Lung (tissue), 17 donors: ENCODE measurements at places on chromosomes 16 and 17. TPM values are rescaled to one million over a fixed set of nuclear protein-coding genes. Genes with fewer than 3 reads are reported as not detected.

Gene TMEM100
- total RNA-seq: 92.1 TPM

DNA sequence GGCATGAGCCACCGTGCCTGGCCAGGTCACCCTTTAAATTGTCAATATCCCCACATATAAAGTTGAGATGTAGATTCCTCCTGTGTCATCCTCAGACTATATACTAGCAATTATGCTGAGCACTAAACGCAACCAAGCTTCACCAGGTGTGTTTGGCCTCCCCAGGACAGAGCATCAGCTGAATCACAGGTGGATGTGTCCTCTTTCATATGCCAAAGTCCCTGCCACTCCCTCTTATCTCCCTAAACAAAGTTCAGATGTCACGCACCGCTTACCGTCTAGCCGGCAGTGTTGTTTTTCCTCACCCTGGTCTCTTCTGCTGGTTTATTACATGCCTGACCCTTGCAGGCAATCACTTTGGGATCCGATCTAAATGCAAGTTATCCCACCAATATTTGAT is 43.8 kb upstream of the ARHGAP44 start:
- no peak overlapping the region for H3K4me3 ChIP-seq
- no peak for DNase-seq
- no peaks in the 10 kb centered on the region for H3K4me1 ChIP-seq
- no peaks in the 10 kb centered on the region for H3K27me3 ChIP-seq
- peaks cover 3% of the 10 kb centered on the region for H3K36me3 ChIP-seq

DNA sequence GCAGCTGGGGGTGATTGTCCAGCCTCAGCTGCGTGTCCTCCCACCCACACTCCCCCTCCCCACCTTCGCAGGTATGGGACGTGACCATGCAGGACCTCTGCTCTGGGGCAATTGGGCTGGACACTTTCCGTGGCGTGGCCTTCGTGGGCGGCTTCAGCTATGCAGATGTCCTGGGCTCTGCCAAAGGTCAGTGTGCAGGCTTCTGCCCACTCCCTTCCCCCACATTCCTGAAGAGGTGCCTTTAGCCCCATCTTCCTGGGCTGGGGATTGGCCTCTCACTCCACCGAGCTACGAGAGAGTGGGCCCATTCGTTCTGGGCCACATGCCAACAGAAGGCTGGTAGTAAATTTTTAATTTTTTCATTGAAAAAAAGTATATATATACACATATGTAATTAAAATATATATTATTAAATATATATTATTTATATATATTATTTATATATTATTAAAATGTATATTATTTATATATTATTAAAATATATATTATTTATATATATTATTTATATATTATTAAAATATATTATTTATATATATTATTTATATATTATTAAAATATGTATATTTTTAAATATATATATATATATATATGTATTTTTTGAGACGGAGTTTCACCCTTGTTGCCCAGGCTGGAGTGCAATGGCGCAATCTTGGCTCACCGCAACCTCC is 18.5 kb downstream of the PFAS start:
- no peak for DNase-seq
- H3K4me3 ChIP-seq: no peak overlapping the region
- H3K36me3 ChIP-seq: no peaks in the 10 kb centered on the region
- H3K27me3 ChIP-seq: no peaks in the 10 kb centered on the region
- H3K27ac ChIP-seq: no peak overlapping the region
- H3K4me1 ChIP-seq: no peaks in the 10 kb centered on the region

DNA sequence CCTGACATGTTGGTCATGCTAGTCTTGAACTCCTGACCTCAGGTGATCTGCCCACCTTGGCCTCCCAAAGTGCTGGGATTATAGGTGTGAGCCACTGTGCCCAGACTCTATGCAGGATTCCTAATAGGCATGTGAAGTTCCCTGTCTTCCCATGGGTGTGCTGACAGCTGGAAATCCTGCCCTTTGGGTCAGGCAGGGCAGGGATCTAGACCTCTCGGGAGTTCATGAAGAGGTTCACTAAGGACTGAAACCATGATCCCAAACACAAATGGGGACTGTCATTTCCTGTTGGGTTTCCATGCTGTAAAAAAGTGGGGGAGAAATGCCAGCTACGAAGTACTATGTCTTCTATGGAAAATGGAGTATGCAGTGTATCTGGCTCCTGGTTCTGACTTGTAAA is 52.1 kb downstream of the HIC1 start:
- no peaks in the 10 kb centered on the region for H3K27me3 ChIP-seq
- peaks cover 69% of the 10 kb centered on the region for H3K4me1 ChIP-seq
- DNase-seq: no peak
- no peak overlapping the region for H3K27ac ChIP-seq

Gene CLEC18B
- 1.9 TPM for total RNA-seq

- H3K27me3 ChIP-seq: no peaks in the 10 kb centered on the region
- H3K4me1 ChIP-seq: no peaks in the 10 kb centered on the region
- no peaks in the 10 kb centered on the region for H3K36me3 ChIP-seq
- no peak overlapping the region for H3K27ac ChIP-seq
Observed at GRCh38 chr17:73874008-73874720, 229.9 kb upstream of the SDK2 start.

Gene ABCA10
- total RNA-seq: 26.6 TPM

Gene TMC6
- 75.7 TPM for total RNA-seq

DNA sequence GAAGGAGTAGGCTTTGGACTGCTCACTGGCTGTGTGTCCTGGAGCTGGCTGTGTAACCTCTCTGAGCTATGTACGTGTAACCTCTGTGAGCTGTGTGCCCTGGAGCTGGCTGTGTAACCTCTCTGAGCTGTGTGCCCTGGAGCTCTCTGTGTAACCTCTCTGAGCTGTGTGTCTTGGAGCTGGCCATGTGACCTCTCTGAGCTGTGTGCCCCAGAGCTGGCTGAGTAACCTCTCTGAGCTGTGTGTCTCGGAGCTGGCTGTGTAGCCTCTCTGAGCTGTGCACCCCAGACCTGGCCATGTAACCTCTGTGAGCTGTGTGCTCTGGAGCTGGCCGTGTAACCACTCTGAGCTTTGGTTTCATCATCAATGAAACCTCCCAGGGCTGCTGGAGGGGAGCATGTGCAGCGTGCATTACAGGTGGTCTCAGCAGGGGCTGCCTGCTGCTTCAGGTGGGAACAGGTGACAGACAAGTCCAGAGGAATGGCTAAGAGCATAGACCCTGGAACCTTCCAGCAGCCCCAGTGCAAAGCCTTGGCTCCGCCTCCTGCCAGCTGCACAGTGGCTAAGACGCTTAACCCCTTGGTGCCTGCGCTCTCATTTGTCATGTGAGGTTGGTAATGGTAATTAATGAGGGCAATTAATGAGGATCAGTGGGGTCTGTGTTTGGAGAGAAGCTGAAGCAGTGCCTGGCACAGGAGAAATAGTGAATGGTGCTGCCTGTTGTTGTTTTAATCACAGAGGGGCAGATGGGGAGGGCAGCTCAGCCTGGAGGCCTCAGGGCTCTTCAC is 86.7 kb downstream of the KATNIP start:
- no peak overlapping the region for H3K4me3 ChIP-seq
- H3K36me3 ChIP-seq: peaks cover 20% of the 10 kb centered on the region
- H3K4me1 ChIP-seq: peaks cover 11% of the 10 kb centered on the region

Gene SPATA32
- total RNA-seq: 0.21 TPM

Gene DNAH9
- total RNA-seq: 35.3 TPM

- DNase-seq: peak; percentile 65
- H3K27me3 ChIP-seq: no peaks in the 10 kb centered on the region
- peaks cover 7% of the 10 kb centered on the region for H3K36me3 ChIP-seq
- H3K27ac ChIP-seq: no peak overlapping the region
- peaks cover 15% of the 10 kb centered on the region for H3K4me1 ChIP-seq
- no peak overlapping the region for H3K4me3 ChIP-seq
Observed at GRCh38 chr17:82668631-82669099, 20.4 kb upstream of the WDR45B start.
